ENCODE measurements at places on chromosomes 1 and 21. TPM values are rescaled to one million over a fixed set of nuclear protein-coding genes. Genes with fewer than 3 reads are reported as not detected.

RPF1 gene
- 32.7 TPM for total RNA-seq

IGSF21 gene
- not detected for total RNA-seq

TMEM51 gene
- total RNA-seq: 7.9 TPM

GBP4 gene
- total RNA-seq: 0.77 TPM

COA7 gene
- 15.5 TPM for total RNA-seq

BRDT gene
- total RNA-seq: not detected

ZNF593OS gene
- total RNA-seq: not detected

FMN2 gene
- 6.0 TPM for total RNA-seq

CLCA1 gene
- under 0.01 TPM for total RNA-seq

CATSPERE gene
- total RNA-seq: 1.9 TPM

IL12RB2 gene
- not detected for total RNA-seq

CD53 gene
- total RNA-seq: not detected

Data from uterine smooth muscle cell (primary cell).